ENCODE measurements at places on chromosomes 1 and 21.

- DNase-seq, result no peak
Observed at GRCh38 chr1:193392686-193393085, 206.3 kb upstream of the B3GALT2 start.

GRCh38 chr1:108575375-108575774 is 15.5 kb downstream of the EEIG2 start:
- DNase-seq, result no peak

DNA sequence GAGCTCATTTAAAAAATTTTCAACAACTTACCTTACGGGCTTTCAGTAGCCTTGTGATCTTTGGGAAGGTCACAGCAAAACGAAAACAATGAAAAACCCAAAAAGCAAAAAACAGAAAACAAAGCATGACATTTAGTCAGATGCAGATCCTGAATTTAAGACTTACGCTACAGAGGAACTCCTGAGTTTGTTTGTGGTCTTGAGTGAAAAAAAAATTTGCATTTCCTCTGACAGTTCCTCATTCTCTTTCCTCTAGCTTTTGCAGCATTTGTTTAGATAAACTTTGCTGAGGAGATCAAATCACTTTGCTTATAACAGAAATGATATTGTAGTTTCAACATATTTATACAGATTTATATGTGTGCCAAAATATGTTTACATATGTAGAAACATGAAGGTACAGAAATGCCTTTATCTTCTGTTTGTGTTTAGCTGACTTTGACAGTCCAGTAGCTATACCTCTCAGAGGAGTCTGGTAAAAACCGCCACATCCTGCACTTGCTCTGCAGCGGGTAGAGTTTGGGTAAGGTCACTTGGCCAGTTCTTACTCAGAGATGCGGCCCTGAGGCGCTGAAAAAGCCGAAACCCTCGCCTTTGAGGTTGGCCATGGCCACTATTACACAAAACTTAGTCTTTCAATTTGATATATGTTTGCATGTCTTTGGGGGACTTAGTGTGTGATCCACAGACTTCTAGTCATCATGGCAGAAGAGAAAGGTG is 142.5 kb downstream of the TNR start:
- DNase-seq, result no peak

GRCh38 chr1:89705901-89706699 is 73.2 kb downstream of the LRRC8C start:
- no peak for DNase-seq

DNA sequence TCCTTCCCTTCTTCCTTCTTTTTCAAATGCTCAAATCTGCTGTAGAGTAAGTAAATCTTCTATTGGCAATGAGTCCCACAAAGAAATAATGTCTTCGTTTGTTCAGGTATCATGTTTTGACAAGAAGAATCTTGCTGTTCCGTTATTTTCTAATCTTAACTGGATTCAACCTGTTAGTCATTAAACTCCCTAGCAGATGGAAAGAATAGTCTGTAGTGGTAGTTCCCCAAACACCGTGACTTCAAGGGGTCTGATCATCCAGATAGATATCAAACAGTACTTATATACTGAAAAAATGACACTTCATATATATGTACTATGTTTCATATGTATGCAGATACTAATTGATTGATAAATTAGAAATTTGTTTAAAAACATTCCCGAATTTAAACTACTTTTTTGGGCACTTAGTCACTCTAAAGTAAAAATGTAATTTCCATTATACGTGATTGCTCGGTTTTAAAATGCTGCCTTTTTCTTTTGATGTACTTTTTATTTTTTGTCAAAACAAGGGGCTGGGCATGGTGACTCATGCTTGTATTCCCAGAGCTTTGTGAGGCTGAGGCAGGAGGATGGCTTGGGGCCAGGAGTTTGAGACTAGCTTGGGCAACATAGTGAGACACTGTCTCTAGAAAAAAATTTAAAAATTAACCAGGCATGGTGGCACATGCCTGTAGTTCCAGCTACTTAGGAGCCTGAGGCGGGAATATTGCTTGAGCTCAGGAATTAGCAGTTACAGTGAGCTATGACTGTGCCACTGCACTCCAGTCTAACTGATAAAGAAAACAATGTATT is 335.7 kb upstream of the SNX7 start:
- no peak for DNase-seq

GRCh38 chr1:89881415-89882058 is 60.7 kb downstream of the LRRC8D start:
- no peak for DNase-seq

GRCh38 chr21:21864321-21864840 is 866.2 kb downstream of the NCAM2 start:
- DNase-seq, result no peak

- DNase-seq, result no peak
Observed at GRCh38 chr1:19138331-19138730, 71.7 kb downstream of the UBR4 start.

DNA sequence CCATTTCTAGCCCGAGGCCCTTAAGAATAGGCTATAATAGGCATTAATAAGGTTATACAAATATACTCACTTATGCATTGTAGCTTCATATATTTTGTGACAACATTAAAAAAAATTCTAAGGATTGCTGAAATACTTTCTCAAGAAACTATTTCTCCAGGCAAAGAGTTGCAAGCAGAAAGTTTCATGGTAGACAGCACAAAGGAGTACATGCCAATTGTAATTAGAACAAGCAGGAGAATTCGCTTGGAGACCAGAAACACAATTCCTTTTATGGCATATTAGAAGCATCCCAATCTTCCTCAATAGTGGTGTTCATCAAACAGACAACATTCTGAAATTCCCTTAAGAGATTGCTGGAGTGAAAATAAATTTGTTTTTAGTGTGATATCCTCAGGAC is 122.8 kb downstream of the CRB1 start:
- DNase-seq, result no peak

Data from cardiac septum (tissue), 1 donor.